CD4-positive, alpha-beta T cell treated with Interleukin-6 at 100 ng/mL for 8 hours (primary cell): ENCODE measurements at places on chromosomes 7 and 10.

DNA sequence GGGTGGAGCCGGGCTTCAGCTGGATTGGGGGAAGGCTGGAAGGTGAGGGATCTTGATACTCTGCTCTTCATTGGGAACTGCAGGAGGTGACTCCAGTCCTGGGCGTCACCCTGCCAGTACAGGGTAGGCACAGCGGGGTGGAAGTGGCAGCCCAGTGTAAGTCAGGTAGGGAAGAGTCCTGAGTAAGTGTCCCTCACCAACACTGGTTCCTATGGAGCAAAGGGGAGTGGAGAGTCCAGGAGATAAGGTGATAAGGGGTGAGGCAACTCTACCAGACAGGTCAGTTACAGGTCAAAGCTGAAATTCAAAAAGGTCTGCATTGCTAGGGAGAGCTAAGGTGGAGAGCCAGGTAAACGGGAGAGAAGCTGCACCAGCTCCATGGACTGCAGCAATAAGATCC lies 145.6 kb upstream of the NFE2L3 start:
- DNase-seq = no peak

DNA sequence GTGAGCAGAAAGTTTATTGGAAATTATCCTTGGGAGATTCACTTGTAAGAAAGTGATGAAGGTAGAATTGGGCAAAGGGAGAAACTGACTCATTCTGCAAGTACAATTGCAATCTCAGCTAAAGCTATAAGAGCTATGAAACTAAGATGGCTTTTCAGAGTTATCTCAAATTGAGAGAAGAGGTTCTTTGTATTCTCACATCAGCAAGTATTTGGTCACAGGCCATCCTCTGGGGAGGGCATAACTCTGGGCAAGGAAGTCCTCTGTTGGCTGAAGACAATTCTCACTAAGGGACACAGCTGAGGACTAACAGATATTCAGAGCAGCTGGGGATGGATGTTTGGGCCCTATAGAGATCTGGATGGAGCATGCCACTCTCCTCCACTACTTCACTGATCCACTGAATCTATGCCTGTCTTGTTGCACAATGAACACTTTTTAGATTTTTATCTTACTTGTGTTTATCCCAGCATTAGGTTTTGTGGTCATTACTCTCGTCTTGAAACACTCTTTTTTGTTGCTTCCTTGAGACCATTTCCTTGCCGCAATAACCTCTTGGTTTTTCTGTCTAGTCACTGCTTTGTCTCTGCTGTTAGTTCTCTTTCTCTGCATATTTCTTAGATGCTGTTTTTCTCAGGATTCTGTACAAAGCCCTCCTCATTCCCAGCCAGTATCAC lies 115.1 kb downstream of the GNAI1 start:
- no peak for DNase-seq

- no peak for DNase-seq
Measured at GRCh38 chr10:132893090-132893489, 49.3 kb downstream of the CFAP46 start.

DNA sequence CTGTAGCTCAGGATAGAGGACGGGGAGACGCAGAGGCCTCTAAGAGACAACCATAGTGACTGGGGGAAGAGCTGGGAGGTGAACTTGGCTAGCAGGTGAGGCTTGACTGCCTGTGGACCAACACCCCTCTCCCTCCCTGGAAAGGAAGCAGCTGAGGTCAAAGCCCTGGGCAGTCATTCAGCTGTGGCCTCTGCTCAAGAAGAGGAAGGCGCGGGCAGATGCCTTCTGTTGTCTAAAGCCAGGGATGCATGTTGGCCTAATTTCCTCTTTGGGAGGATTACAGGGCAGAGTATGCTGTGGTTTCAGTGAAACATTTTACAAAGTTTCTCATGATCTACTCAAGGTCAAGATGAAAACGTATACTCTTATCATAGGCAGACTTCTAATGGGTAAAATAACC lies 327.1 kb downstream of the PRPF18 start:
- DNase-seq = no peak

- DNase-seq = no peak
Measured at GRCh38 chr10:95788830-95789229, 32.9 kb downstream of the ENTPD1 start.

- peak; percentile 19 for DNase-seq
Measured at GRCh38 chr10:60099998-60100747, 193.8 kb upstream of the CCDC6 start.

- no peak for DNase-seq
Measured at GRCh38 chr7:135878284-135878683, 98.9 kb downstream of the MTPN start.

DNA sequence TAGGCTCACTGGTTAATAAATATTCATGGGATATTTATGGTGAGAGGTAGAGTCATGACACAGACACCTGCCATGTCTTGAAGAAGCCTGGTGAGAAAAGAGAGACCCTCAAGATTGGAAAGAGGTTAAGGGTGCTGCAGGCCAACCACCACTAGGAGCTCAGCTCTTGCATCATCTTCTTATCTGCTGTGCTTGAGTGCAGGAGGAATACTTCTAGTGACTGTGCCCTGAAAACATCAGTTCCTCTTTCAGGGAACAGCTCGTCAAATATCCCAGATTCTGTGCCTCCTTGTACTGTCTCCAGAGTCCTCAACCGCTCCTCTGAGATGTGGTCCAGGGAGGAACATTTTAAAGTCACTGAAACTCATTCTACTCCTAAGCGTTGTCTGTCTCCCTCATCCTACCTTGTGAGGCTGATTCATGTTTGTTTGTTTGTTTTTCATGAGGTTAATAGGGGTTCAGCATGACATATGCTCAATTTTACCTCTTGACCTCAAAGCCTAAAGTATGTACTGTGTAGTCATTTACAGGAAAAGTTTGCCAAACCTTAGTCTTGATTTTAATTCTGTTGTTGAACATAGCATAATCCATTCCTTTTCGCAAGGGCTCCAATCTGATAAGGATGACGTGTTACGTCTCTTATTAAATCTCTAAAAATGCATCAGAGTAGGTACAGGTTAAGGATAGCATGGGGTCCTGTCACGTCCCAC lies 293.1 kb downstream of the C7orf25 start:
- no peak for DNase-seq

- no peak for DNase-seq
Measured at GRCh38 chr10:45433716-45434469, 59.9 kb downstream of the ALOX5 start.

- DNase-seq = peak; percentile 60
Measured at GRCh38 chr10:6607182-6607581, 27.1 kb upstream of the PRKCQ start.

GRCh38 chr7:21011153-21011552 lies 224.5 kb upstream of the SP8 start:
- no peak for DNase-seq
